ENCODE measurements at places on chromosomes 6 and 20.

- DNase-seq: no peak
Measured at GRCh38 chr6:135266675-135267074, 85.6 kb downstream of the MYB start.

GRCh38 chr6:168039849-168040248, 39.2 kb downstream of the FRMD1 start:
- no peak for DNase-seq

DNA sequence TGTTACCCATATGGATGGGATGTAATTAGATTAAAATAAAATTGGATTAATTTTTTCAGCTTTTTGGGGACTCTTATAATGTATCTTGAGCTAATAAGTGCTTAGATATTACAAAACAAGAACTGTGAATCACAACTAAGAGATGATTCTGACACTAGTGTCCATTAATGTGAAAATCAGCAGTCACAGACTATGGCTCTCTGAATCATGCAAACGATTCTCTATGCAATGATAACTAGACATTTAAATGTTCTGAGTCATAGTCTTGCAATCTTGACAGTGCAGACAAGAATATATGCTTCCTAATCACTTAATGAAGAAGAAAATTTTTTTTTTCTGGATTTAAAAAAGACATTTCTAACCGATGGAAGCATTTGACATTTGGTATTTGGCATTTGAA, 82.2 kb upstream of the OPRM1 start:
- DNase-seq: no peak

DNA sequence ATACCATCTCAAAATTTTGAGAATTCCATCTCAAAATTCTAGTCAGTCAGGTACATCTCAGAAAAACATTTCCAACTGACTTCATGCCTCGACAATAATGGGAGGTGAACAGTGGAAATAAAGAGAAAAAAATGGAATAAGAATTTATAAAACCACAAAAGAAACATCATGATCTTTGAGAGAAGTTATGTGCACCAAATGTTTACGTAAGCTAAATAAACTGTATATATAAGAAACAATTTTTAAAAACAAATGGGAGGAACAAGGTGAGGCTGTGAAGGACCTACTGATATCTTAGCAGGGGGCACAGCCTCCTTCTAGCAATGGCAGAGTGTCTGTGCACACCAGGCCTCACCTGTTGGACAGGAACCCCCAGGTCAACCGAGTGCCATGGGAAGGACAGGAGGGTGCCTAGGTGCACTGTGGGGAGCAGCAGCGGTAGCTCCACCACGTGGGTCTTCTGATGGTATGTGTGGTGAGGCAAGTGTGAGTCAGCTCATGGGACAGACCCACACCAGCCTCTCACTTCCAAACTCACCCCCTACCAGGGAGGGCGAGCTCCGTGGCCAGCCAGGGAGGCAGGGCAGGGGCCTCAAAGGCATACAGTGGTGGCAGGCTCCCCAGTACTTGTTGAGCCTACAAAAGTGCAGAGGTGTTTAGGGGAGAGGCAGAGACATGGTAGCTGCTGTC, 23.2 kb downstream of the DIDO1 start:
- no peak for DNase-seq

GRCh38 chr6:390914-391558, 516 bp upstream of the IRF4 start:
- no peak for DNase-seq

DNA sequence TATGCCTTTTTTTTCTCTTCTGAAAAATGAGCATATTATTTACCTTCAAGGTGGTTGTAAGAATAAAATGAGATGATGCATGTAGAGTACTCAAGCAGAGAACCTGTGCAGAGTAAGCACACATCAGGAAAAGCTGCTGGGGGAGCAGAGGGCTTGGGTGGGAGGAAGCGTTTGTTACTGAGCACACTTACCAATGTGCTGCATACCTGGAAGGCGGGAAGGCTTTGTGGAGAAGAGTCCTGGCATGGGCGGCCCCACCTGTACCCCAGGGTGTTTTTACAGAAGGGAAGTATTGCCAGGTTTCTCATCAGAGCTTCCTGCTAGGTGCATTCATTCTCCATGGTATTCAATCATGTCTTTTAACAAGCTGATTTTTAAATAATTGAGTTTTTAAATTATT, 52.9 kb downstream of the CSE1L start:
- DNase-seq: no peak

DNA sequence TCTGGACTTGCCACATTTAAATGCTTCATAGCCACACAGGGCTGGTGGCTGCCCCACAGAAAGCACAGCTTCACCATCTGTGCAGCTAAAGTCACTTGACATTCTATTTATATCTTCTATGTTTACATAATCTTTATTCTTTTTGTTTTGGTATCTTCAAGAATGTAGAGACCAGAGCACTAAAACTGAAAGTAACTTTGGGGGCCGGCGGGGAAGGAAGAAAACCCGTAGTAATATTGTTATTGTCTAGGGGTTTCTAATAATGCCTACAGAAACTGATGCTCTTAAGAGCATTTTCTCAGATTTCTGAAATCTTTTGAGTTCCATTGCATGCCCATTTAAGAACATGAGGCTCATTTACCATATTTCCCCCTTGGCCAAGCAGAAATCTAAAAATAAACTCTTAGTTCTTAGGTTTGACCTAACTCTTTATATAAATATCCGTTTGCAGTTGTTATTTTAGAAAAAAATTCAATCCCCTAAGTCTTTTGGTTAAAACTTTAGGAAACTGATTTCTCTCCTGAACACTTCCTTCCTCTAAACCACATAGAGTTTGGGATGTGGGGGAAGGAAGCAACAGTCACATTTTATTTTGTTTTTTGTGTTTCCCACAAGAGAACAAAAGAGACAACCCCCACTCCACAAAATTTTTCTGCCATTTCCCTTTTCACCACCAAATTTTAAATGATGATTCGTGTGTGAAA, 207.6 kb downstream of the OGFRL1 start:
- no peak for DNase-seq

GRCh38 chr6:106163446-106163965, 77.4 kb downstream of the PRDM1 start:
- DNase-seq: no peak

- DNase-seq: no peak
Measured at GRCh38 chr20:33081411-33082154, 2.1 kb downstream of the BPIFB4 start.

- no peak for DNase-seq
Measured at GRCh38 chr6:170073846-170074245, 217.0 kb downstream of the DLL1 start.

DNA sequence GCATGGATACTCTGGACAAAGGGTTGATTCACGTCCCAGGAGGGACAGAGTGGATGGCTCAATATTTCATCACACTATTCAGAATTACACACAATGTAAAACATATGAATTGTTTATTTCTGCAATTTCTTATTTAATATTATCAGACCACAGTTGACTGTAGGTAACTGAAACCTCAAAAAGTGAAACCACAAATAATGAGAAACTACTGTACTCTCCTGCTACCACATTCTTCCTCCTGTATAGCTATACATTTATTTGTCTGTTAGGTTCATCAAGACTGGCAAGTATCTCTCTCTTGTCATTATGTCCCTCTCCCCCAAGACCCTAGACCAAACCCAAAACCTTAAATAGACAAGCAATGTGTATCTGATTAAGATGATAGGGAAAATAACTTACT, 60.0 kb downstream of the SYCP2 start:
- DNase-seq: no peak

GRCh38 chr6:61585504-61585903, 700.5 kb downstream of the KHDRBS2 start:
- no peak for DNase-seq

GRCh38 chr6:14089224-14089623, 28.3 kb upstream of the CD83 start:
- no peak for DNase-seq

DNA sequence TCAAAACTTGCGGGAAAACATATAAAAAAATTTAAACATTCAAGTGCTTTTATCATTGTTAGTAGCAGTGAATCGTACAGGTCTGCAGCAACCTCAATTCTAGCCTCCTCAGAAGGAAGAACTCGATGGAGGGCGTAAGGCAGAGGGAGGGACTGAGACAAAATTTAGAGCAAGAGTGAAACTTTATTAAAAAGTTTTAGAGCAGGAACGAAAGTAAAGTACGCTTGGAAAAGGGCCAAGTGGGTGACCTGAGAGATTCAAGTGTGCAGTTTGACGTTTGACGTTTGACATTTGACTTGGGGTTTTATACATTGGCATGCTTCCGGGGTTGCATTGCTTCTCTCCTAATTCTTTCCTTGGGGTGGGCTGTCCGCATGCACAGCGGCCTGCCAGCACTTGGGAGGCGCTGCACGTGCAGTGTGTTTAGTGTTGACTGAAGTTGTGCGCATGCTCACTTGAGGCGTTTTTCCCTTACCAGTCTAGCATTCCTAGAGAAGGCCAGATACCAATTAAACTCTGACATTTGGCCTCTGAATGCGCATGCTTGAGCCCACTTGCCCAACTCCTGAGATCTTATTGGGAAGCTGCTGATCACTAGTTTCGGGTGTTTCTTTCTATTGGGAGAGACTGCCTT, 82.6 kb downstream of the TBX18 start:
- DNase-seq: no peak

DNA sequence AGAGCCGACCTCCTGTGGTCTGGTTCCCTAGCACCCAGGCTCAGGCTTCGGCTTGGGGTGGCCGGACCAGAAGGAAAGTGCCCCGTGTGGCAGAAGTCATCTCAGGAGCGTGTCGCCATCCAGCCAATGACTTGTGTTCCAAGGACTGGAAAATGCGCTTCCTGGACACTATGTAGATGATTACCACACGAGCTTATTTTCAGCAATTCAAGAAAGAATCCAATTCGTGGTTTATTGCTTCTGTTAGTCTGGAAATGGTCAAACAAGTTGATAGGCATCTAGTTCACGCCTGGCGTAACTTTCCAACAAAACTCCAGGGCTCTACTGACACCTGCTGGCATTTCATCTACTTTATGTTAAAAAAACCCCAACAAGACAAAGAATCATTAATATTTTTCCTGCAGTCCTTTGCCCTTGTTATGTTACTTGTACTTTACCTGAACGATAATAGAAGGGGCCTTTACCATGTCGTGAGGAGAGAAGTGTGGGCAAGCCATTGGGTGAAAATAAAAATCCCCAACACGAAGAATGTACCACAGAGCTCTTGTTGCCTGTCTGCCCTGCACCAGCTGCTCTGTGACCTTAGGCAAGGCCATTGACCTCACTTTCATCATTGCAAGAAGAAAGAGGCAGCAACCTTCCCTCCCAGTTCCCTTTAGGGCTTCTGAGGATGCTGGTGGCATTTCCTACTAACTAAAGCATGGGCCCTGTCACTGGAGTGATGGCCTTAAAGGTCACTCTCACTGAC, 154.7 kb upstream of the LAMP5 start:
- DNase-seq: no peak

GRCh38 chr6:39387785-39388184, 65.3 kb upstream of the KCNK16 start:
- DNase-seq: no peak

- no peak for DNase-seq
Measured at GRCh38 chr6:13012977-13013680, 296.6 kb downstream of the PHACTR1 start.

DNA sequence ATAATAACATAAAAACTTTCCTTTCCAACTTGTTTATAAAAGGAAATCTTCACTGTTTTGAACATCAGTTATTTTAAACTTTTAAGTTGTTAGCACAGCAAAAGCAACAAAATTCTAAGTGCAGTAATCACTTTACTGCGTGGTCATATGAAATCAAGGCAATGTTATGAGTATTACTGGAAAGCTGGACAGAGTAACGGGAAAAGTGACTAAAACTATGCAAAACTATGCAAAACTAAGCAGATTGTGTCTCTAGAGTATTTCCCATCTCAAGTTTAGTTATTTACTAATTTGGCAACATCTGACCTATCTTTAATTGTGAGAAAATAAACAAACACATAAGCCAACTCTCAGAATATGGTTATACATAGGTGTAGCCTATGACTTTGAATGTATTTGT, 10.9 kb upstream of the ANKEF1 start:
- no peak for DNase-seq

GRCh38 chr6:118768904-118769325, 117.5 kb upstream of the CEP85L start:
- no peak for DNase-seq

- DNase-seq: no peak
Measured at GRCh38 chr20:46362921-46363867, 43.2 kb downstream of the ELMO2 start.

DNA sequence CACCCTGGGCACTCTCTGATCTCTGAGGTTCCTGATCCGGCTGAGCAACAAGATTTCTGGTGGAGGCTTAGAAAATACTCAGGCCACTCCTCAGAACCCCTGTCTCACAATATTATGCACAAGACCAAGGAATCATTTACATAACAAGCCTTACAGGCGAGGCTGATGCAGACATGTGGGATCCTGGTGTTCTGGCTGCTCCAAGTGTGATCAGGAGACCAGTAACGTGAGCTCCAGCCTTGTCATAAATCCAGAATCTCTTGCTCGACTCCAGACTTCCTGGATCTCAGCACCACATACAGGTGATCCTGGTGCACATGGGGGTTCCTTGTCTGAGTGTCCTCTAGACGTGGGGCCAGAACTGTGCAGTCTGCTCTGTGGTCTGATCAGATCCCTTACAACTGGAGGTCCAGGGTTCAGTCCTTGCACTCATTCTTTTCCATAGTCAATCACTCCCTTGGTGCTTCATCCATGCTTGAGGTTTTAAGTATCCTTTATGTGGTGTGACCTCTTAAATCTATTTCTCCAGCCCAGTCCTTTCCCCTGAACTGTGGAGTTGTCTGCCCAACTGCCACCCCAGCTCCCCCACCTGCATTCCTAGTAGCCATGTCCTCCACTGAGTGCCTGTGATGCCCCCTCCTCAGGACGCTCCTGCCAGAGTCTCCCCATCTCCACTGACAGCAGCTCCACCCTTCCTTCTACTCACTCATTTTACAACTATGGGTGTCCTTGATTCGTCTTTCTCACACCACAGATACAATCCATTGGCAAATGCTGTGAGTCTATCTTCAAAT, 5.1 kb downstream of the HLA-C start:
- no peak for DNase-seq

- DNase-seq: no peak
Measured at GRCh38 chr6:5772408-5773120, 234.2 kb downstream of the NRN1 start.

DNA sequence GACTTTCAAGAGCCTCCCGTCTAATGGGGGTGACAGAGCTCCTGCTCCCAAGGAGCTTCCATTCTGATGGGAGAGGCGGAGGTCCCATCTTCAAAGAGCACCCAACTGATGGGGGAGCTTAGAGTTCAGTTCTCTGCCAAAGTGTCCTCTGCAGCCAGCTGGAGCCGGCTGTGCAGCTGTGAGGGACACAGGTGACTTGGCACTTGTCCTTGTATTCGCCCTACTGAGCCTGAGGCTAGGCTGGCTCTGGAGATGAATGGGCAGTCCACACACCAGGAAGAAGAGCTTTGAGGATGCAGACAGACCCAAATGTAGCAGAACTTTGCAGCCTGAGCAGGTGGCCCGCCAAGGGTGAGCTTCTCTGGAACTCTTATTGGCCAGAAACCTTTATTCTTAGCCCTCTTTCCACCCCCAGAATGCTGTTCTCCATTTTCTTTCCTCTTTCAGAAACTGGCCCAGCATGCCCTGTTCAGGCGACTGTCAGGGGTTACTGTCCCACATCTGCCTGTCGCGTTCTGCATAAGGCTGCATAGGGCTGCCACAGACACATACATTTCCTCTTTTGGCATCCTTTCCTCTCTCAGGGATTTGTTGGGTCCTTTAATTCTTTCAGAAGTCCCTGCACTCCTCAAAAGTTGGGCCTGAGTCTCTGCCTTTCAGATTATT, 108.7 kb upstream of the LRFN2 start:
- DNase-seq: no peak
